Vagina (tissue), 2 donors: ENCODE measurements at places on chromosomes 4 and X.

- no peak for DNase-seq
Observed at GRCh38 chr4:71945791-71946190, 86.0 kb upstream of the NPFFR2 start.

- no peak for DNase-seq
Observed at GRCh38 chr4:22680065-22680642, 12.6 kb upstream of the GBA3 start.

- no peak for DNase-seq
Observed at GRCh38 chr4:118265312-118266144, 87.3 kb downstream of the PRSS12 start.

DNA sequence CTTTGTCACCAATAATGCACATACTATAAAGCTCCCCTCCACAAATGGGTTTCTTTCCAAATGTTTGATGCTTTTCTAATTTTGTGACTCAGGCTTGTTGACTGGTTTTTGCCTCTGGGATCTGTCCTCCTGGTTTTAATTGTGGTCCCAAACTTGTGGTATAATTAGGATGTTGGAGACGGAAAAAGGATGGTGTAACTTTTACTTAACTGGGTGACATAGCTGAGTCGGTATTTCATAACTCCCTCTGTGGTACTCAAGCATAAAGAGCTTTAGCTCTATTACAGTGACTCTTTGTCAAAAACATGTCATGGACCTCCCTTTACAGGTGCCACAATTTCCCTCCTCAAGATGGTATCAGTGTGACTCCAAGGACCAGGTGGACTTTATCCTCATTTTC is 119.7 kb upstream of the RBPJ start:
- DNase-seq = no peak

DNA sequence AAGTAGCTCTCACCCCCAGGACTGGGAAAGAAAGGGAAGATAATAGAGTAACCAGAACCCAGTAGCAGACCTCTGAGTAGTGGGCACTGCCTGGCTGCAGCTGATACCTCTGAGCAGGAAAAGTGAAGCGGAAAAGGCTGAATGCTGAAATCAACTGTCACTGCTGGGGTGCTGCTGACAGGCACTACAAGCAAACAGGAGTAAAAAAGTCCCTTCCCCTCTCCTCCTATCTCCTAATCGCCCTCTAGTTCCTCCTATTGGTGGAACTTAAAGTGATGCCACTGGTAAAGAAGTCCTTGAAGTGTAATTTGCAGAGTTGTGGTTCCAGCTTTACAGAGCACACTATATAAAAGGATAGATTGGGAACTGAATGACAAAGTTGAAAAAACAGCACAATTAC is 32.8 kb upstream of the GLRB start:
- no peak for DNase-seq

DNA sequence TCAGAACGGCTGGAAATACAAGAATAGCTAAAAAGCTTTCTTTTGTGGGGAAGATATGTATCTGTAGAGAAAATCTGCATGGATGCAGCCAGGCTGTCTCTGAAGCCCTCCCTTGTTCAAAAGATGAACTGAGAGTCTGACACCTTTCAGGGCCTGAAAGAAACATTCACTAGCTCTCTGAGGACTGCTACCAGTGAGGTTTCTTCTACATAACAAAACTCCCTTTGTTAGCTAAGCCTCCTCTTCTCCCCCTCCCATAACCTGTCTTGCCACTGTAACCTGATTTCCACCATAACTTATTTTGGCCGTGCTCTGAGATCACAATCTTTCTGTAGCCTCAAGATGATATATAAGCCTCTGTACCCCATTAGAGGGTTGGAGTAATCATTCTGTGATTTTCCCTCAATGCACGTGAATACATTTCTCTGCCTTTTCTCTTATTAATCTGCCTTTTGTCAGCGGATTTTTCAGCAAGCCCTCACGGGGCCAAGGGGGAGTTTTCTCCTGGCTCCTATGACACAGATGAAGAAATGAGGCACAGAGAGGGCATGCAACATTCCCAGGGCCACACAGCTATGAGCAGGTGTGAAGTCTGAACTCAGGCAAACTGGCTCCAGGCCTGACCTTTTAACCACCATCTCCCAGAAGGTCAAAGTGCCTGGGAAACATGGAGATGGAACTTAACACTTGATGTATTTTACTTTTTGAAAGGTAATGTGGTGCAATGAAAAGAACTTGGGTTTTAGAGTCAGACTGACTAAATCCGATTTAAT is 161.6 kb upstream of the PRDX4 start:
- DNase-seq = no peak

DNA sequence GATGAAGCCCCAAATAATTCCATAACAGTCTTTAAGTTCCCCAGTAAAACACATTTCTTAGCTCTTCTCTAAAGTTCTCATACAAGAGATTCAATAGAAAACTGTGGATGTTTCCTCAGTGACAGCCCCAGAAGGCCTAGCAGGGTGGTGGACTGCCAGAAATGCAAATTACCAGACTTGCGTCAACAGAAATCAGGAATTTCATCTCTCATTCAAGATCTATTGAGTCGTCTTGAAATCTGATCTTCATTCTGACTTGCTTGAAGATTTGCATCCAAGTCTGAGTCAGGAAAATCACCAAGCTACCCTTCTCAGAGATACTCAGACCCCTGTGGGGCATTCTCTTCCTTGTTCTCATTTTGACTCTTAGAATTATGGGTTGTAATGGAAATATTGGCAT is 68.9 kb upstream of the NDP start:
- DNase-seq = no peak

DNA sequence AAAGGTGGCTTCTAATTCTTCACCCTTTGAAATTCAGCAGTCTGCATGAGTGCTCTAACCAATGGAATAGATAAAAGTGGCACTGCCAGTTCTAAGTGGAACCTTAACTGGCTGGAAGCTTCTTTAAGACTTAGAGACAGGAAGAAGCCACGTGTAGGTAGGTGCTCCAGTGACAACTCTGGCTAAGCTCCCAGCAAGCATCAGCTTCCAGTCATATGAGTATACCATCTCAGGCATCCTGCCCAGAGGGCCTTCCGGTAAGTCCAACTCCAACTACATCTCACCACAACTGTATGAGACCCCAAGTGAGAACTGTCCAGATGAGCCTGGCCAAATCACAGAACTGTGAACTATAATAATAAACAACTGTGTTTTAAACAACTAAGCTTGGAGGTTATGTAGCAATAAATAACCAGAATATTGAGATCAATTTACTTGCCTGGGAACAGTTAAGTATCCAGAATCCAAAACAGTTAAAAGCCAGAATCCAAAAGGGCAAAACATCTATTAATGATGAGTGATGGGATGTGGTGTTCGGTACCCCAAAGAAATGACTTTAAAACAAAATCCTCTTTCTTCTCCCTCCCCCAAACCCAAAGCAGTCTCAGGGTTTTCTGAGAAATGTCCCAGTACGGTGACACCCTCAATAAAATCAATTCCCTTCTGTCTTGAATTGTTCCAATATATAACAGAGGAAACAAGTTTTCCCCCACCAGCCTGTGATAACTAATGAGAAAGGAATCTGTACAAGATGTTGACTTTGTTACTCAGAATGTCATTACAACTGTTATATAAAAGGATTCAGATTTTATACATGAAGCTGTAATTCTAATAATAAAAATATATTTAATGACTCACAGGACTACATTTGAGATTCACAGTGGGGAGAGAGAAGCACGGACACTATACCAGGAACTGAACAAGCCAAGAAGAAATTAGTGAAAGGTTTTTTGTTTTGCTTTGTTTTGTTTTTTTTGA is 4.2 kb downstream of the TSPAN5 start:
- DNase-seq = no peak

DNA sequence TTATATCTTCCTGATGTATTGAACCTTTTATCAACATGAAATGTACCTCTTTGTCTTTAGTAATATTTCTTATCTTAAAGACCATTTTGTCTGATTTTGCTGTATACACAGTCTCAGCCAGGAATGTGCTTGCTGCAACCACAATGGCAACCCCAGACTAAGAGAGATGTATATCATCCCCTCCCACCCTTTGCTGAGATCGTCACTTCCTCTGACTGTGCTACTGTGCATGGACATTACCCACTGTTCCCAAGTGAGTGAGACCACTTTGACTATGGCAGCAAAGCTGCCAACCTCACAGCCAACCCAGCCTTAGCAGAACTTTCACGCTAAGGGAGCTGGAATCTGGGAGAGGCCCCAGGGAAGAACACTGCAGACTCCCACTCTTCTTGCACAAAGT is 46.0 kb downstream of the EIF2S3 start:
- DNase-seq = no peak

- no peak for DNase-seq
Observed at GRCh38 chr4:87848622-87849351, 16.0 kb downstream of the MEPE start.

GRCh38 chr4:184907216-184907615 is 81.4 kb upstream of the ACSL1 start:
- no peak for DNase-seq

GRCh38 chrX:48972220-48973164 is 848 bp upstream of the KCND1 start:
- no peak for DNase-seq

DNA sequence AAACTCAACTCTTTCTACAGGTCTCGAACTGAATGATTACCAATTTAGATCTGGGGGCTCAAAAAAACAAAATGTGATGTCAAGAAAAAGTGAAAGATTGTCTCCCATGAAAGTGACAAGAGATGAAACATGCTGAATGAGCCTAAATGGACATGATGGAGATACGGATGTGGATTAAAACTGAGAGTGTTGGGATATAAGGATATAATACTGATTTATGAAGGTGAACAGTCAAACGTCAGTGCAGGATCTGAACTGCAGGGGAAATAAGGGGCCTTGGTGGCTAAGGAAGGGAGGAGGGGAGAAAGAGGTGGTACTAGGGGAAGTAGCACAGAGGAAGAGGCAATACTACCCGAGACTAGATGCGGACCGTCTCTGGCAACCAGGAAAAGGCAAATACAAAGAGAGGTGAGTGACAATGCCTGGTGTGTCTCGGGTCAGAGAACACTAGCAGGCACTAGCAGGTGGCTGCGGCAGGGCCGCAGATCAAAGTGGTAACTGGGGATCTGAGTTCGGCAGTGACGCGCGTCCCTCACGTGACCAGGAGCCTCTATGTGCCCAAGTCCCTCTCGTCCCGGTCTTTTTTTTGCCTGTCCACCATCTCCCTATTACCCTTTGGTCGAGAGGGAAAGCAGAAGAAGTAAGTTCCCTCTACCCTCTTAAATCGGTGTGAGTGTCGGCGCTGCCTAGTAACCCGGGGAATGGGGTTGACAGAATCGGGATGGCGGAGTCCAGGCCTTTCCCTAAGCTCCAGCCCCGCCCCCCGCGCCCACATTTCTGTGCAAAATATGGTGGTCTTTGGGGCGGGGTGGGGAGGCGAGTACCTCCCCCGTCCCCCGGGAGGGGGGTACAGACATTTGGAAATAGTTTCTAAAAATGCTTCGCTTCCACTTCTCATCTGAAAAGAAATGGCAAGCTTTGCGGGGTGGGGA is at the start of gene TCEAL1:
TCEAL1 (plus strand) TSS at position 590 of the 932 bp plus-strand sequence. CDS start 942 bp downstream, outside the sequence.
- no peak for DNase-seq

DNA sequence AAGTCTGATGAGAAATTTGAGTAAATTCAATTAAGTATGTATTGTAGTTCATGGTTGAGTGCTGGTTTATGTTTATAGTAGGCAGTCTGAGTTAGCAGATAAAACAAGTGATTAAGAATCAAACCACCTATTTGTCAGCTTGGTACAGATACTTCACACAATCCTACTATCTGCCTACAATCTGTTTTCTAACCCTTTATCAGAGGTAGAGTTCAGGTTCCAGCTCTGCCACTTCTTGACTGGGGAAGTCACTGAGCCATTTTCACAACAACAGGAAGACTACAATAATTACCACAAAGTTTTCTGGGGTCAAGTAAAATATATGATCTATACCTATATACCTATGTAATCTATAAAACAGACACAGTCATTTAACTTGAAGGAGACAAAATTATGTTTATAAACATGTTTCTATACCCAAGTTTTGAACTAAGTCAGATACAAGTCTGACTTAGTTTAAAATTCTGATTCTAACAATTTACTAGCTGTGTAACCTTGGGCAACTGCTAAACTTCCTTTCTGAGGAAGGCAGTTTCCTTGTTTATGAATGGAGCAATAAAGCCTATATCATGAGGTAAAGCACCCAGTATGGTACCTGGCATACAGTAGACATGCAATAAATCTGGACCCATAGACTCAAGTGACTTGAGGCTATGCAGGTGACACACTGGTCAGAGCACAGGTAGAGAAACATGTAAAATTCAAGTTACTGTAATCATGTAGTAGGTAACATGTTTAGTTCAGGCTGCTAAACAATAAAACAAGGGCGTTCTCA is 37.2 kb upstream of the BDH2 start:
- no peak for DNase-seq

DNA sequence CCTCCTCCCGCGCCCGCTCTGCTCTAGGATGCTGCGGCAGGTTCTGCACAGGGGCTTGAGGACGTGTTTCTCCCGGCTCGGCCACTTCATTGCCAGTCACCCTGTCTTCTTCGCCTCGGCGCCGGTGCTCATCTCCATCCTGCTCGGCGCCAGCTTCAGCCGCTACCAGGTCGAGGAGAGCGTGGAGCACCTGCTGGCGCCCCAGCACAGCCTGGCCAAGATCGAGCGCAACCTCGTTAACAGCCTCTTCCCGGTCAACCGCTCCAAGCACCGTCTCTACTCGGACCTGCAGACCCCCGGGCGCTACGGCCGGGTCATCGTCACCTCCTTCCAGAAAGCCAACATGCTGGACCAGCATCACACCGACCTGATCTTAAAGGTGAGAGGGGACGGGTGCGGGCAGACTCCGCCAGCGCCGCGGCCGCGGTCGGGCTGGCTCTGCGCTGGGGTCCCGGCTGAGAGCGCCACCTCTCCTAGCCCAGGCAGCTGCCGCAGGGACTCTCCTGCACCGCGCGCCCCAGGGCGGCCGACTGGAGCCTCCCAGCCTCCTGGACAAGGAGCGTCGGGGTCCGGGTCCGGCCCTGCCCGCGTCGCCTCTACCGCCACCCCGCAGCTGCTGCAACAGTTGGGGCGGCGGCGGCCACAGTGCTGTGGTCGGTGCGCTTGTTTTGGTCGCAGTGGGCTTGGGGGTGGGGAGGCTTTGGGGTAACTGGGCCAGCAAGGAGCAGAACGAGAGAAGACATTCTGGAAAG is at the start of gene PTCHD1:
PTCHD1 (plus strand) TSS at position 2 of the 752 bp plus-strand sequence; CDS start at position 29, 27 bp downstream.
- no peak for DNase-seq

- DNase-seq = no peak
Observed at GRCh38 chrX:30779453-30780030, 109.5 kb downstream of the TAB3 start.

GRCh38 chr4:117326091-117326490 is 240.7 kb upstream of the TRAM1L1 start:
- no peak for DNase-seq

DNA sequence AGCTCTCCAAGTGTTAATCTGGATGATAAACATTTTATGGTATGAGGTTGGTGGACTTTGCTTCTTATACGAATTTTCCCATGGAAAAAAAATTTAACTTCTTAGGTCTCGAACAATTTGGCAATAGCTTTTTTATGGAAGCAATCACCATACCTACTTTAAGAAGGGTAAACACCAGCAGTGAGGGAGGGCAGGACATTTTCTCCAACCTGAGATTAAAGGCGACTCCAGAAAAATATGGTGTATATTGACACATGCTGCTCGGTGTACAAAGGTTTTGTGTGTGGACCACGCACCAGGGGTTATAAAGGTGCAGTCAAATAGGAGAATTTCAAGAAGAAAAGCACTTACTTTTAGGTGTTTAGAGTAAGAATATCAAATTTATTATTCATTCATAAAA is 34.2 kb upstream of the SULT1E1 start:
- DNase-seq = no peak
